Activated CD8-positive, alpha-beta memory T cell treated with anti-CD3 and anti-CD28 coated beads for 1 hour (primary cell): ENCODE measurements at places on chromosomes 5 and 9.

- DNase-seq = no peak
Observed at GRCh38 chr9:105701145-105701544, 6.8 kb downstream of the TMEM38B start.

GRCh38 chr9:126561582-126561981 lies 52.1 kb upstream of the LMX1B start:
- no peak for DNase-seq

GRCh38 chr9:6047020-6047419 lies 31.6 kb upstream of the RANBP6 start:
- DNase-seq = no peak

DNA sequence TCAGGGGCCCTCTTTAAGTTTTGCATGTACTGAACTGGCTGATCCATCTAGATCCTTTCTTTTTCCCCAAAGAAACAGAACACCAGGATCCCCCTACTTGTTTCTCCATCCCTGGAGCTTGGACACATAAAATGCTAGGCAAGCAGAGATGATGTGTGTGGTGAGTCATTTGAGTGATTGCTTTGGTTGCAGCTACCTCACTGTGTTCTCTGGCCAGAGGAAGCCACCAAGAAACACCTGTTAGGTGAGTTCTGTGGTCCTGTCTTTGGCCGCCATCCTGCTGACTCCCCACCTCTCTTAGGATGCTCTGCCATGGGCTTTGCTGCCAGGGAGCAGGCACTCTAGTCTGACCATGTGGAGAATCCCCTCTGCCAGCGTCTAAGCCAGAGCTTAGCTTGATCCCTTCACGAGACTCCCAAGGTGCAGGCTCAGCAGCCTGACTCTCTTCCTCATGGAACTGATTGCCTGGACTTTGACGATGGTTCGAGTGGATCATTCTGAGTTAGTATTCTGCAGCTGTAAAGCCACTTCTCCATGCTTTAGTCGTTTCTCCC lies 27.3 kb upstream of the DENND1A start:
- no peak for DNase-seq

DNA sequence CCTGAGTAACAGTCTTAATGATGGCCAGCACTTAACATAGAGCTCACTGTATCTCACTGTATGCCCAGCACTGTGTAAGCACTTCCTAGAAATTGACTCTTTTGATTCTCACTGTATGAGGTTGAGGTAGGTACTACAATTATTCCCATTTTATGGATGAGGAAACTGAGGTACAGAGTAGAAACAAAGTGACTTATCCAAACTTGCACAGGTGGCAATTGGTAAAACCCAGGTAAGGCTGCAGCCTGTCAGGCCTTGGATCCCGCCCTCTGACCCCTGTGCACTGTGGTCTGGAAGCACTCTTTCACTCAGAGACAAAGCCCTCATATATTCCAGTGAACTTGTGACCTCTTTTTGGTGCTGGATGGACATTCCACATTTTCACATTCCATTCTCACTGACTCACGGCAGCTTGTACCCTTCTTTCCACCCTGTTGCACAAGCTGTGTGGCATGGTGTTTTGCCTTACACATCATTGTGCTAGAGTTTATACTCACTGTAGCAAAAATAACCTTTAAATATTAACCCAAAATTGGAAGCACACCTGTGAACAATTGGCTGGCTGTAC lies 21.7 kb downstream of the ANKRD55 start:
- no peak for DNase-seq

GRCh38 chr5:176536132-176536901 lies 885 bp downstream of the RNF44 start:
- peak; percentile 73 for DNase-seq

GRCh38 chr5:29214839-29215238 lies 1978.6 kb upstream of the CDH6 start:
- no peak for DNase-seq

DNA sequence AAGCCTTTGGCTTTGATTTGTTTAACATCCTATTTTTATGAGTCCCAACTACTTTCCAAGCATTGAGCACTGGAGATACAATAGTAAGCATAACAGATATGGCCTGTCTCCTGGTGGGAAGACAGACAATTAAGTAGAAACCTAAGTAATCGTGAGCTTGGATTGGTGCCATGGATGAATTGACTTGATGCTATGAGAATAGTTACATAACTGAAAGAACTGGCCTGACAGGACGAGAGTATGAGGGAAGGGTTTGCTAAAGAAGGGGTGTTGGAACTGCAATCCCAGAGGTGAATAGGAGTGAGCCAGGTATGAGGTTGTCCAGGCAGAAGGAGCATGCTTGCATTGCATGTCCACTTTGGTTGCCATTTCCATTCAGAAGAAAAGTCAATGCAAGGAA lies 52.4 kb downstream of the GPR21 start:
- no peak for DNase-seq

GRCh38 chr5:142421228-142421617 lies 96.4 kb upstream of the SPRY4 start:
- no peak for DNase-seq

DNA sequence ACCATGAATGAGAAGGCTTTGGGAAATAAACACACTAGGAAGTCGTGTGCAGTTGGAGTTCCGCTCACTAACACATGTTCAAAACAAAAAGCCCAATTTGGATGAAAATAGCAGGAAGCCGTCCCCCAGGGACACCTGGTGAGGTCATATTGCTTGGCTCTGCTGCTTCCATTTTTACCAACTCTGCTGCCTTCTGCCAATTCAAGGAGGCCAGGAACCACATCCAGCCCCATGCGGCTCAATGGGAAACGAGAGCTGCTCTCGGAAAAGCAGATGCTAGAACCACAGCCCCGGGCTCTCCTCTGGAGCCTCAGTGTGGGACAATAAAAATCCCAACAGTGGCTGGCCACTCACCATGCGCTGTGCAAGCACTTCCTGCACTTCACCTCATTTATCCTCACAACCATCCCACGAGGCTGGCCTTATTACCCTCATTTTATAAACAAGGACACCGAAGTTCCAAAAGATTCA lies 13.4 kb downstream of the ADAM19 start:
- DNase-seq = no peak

DNA sequence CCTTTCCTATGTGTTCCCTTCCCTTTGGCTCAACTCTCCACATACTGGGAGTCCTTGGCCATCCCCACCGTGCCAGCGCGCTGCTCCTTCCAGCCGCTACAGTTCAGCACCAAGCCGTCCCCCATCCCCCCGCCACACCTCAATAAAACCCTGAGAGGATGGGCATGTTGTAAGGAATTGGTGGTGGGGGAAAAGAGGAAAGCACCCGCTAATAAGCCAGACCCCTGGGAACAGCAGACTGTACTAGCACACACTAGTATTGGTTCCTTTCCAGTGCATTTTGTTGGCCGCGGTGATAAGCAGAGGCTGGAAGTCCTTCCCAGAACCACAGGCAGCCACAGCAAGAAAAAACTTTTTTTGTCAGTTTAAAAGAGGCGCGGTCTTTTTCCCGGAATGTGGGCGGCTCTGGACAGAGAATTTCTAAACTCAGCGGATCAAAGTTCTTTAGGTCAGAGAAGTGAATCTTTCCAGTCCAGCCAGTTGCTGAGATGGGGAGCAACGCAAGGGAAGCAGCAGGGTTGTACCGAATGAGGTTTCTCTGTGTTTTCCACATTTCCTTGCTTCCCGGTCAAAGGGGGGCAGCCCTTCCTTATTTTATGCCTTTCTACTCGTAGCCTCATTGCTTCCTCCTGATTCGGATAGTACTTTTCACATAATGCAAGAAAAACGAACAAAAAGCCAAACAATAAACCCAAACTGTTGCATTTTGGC lies 2.1 kb downstream of the CHSY3 start:
- no peak for DNase-seq

- no peak for DNase-seq
Observed at GRCh38 chr9:131731644-131732043, 8.2 kb downstream of the RAPGEF1 start.

- no peak for DNase-seq
Observed at GRCh38 chr5:118687100-118687499, 301.2 kb downstream of the DTWD2 start.
